ENCODE measurements at places on chromosomes 13 and 19.

- DNase-seq: no peak
Measured at GRCh38 chr13:48829536-48829935, 146.2 kb upstream of the FNDC3A start.

DNA sequence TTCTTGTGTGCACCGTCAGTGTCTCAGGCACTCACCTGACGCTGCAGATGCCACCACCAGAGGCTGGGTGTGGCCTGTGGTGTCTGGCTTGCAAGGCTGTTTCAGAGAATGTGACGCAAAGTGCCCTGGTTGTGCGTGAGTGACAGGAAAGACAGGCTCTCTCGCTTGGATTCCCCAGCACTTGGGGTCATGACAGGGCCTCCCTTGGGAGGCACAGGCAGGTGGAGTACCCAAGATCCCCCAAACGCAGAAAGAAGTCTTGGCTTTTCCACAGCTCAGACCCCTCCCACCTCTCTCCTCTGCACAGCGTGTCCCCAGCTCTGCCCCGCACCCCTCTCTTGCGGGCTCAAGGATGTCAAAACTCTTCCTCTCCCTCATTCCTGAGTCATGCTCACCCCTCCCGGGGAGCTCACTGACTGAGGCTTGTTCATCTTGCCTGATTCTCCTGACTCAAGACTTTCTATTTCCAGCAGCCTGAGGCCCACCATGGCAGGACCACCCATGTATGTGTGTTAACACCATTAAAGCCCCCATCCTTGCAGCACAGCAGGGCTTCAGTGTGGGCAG lies 21.0 kb downstream of the DHX34 start:
- no peak for DNase-seq

GRCh38 chr13:26236296-26236695 lies 14.2 kb upstream of the RNF6 start:
- DNase-seq: no peak

DNA sequence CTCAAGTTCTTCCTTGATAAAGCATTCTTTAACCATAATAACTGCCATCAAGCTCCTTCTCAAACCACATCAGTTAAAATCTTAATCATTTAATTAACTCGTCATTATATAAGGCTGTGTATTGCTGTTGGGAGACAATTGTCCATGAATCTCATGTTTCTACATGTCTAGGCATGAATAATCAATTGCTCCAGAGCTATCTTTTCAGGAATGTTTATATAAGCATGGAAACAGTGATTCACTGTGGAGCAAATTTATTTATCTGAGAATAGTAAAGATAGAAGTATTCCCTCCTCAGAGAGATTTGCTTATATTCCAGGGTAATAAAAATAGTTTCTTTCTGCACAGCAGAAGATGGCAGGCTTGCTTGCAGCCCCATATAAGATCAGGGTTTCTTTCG lies 71.1 kb downstream of the CBY2 start:
- no peak for DNase-seq

GRCh38 chr19:33407716-33408115 lies 34.2 kb downstream of the CEBPG start:
- DNase-seq: no peak

DNA sequence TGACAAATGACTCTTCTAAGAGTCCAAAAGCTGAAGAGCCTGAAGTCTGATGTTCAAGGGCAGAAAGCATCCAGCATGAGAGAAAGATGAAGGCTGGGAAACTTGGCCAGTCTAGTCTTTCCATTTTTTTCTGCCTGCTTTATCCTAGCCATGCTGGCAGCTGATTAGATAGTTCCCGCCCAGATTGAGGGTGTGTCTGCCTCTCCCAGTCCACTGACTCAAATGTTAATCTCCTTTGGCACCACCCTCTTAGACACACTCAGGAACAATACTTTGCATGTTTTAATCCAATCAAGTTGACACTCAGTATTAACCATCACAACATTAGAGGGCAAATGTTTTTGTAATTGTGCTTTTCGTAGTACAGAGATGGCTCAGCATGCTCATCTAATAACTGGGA lies 267.5 kb upstream of the KLHL1 start:
- DNase-seq: no peak

DNA sequence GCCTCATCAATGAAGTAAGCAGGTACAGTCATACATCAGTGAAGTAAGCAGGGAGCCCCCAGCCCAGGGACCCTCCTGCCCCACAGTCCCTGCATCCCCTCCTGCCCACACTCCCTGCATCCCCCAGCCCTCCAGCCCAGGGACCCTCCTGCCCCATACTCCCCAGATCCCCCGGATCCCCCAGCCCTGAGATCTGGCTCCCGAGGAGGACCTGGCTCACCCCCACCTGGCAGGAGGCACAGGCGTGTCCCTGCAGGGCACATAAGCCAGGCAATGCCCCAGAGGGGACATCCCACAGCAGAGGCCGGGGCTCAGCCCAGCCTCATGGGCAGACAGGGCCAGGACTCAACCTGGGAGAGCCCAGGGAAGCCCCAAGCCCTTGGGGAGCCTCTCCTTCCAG lies 53.6 kb upstream of the TPM4 start:
- no peak for DNase-seq

GRCh38 chr13:76474356-76474755 lies 411.8 kb downstream of the KCTD12 start:
- DNase-seq: no peak

DNA sequence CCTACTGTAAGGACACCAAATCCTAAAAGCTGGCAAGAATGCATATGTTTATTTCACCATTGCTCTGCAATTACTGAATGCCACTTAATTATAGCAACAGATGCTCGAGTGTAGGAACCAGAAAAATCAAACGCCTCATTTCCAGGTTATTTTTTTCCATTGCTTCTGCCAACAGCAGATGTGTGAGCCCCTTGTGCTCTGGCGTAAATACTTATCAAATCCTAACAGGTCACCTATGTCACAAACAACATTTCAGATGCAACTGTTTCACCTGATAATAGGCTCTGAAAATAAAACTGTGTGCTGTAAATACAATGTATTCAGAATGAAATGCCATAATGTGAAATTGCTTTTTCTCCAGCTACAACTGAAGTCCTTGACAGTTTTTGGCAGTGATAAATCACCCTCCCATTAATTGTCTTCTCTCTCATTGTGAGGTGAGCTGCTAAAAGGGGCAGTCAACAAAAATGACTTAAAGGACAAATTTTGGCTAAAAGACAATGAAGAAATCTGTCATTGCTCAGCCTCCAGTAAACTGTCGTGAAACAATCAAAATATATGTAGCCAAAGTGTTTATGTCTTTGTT lies 344.0 kb downstream of the DACH1 start:
- DNase-seq: no peak

DNA sequence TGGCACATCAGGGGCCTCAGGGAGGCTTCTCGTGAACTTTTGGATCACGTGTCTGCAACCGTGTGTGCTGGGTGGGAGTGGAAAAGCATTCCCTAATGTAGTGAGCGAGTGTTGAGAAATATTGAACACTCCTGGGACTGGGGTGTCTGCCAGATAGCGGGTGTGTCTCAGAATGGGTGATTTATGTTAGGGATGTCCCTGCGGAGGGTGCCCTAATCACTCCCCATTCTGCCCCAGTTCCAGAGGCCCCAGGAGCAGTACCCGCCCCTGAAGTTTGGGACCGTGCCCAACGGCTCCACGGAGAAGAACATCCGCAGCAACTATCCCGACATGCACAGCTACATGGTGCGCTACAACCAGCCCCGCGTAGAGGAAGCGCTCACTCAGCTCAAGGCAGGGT lies 24.2 kb upstream of the GRWD1 start:
- DNase-seq: no peak

DNA sequence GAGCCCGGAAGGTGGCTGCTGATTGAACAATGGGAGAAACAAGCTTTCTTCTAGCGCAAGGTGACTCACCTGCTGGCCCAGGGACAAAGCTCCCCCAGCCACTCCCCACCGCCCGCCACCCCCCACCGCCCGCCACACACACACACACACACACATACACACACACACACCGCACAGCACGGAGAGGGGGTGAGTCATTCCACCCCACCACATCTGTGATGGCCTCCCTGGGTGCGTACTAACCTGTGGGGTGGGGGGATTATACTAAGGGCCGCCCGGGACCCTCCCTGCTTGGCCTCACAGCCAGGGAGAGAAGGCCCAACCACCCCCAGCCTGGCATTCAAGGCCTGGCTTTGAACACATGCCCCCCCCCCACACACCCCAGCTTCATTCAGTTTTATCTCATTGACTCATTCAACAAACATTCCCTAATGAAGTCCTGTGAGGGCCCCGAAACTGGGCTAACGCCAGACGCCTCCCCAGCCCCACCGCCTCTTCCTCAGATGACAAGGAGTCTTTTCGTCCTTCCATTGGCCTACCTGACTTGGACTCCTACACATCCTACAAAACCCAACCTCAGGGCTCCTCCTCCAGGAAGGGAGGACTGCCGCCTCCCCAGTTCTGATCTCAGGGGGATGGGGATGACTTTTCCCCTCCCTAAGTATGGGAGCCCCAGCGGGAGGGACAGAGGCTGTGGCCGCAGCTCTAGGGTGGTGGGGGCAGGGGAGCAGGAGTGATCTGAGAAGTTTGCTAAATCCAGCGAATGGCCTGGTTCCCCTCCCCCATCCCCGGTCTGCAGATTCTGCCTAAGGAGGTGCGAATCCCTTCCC lies 5.8 kb upstream of the ONECUT3 start:
- DNase-seq: peak; percentile 14

GRCh38 chr13:46077265-46077664 lies 24.7 kb upstream of the ZC3H13 start:
- no peak for DNase-seq

DNA sequence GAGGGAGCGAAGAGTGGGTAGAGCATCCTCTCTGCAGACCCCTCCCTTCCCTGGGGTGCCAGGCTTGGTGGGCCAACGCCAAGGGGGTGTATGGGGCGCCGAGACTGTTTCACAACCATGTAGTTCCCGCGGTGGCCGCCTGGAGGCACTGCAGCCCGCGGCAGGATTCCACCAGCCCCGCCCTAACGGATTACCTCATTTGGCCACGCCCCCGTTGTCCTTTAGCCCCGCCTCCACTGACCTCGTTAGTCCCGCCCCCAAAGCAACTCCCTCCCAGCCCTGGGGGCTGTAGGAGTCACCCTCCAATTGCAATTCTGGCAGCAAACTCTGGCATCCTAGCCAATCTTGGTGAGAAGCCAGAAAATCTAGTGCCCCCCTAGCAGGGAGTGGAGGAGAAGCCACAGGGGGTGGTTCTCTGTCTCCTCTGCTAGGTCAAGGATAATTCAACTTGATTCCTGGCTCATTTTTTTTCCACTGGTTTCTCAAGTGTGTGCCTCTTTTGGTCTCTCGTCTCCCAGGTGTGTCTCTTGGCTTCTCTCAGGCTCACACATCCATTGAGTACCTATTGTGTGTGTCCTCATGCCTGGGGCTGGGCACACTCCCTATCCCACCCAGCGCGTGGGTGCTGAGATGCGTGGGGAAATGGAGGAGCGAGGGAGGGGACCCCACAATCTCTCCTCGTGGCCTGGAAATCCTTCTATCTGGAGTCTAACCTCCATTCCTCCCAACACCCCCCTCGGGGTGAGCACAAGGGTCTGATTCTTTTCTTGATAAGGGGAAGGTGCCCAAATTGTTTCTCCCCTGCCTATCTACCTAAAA lies 2.0 kb downstream of the OLFM2 start:
- peak; percentile 52 for DNase-seq

- no peak for DNase-seq
Measured at GRCh38 chr19:13234518-13234917, 84.3 kb downstream of the IER2 start.

DNA sequence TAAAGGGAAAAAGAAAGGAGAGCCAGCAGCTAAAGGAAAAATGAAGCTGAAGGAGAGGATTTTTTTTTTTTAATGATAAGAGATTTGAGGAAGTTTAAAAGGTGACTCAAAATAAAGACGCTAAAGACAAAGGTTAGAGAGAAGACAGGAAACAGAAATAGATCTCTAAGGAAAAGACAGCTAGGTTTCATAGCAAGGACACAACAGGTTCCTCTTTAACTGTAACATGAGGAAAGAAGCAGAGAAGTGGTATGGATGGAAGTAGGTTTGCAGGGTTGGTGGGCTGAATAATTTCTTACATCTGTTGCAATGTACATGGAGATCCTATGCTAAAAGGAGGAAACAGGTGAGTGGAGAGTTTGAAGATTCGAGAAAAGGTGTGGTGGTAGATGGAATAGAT lies 107.5 kb downstream of the MYCBP2 start:
- DNase-seq: no peak

DNA sequence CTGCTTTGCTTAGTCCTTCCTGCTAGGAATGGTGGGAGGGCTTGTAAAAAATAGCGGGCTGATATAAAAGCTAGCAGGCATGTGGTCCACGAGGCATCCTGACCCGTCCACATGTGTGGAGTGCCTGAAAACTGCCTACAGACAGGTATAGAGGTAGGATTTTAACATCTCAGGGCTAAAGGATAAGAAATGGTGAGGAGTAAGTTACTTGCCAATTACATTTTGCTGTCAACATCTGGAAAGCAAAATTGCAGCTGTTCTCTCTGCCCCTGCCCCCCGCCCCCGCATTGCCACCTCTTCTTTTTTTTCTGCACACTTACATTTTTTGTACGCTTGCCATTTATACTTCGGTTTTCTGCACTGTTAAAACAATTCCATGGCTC lies 21.0 kb downstream of the NFIX start:
- DNase-seq: no peak

DNA sequence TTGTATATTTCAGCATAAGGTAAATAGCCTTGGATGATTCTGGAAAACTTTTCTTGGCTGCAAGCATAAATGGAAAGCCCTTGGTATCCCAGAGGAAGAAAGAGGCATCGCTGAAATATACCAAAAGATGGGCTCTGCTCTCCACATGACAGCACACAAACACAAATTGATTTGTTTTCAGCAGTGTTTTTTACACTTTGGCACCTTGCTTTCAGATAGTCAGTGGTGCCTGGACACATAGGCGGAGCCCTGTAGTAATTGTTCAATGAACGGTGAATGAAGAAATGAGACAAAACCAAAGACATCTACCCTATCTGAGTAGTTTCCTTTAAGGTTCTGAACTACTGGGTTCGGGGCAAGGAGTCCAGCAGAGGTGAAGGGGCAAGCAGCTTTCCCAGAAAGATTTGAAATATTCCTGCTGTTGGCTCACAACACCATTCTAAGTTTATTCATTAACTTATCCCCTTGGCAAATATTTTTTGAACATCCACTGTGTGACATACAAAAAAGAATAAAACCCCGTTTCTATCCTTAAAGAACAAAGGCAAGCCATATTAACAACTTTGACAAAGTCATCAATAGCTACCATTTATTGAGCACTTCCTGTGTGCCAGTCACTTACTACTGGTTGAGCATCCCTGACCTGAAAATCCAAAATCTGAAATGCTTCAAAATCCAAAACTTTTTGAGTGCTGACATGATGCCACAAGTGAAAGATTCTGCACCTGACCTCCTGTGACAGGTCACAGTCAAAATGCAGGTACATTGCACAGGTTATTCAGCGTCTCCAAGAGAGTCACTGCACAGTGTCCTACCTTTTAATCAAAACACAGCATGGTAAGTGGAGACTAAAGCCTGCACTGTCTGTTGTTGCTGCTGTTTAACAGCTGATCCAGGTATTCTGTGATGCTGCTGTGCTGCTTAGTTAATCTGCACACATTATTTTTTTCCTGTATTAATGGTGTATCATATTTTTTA lies 238.1 kb downstream of the DCLK1 start:
- no peak for DNase-seq

- DNase-seq: no peak
Measured at GRCh38 chr13:20686863-20687579, 16.5 kb upstream of the IL17D start.

GRCh38 chr13:92097337-92097903 lies 699.0 kb downstream of the GPC5 start:
- no peak for DNase-seq

GRCh38 chr13:74695021-74695800 lies 561.0 kb upstream of the KLF12 start:
- no peak for DNase-seq

- no peak for DNase-seq
Measured at GRCh38 chr13:29991343-29991742, 140.9 kb upstream of the UBL3 start.

Measured in stimulated activated CD8-positive, alpha-beta memory T cell treated with anti-CD3 and anti-CD28 coated beads, Interleukin-15, amount 100 ng/mL, for 4 hours (primary cell).